ENCODE measurements at places on chromosomes 4 and X.

GRCh38 chr4:73929278-73929677, 52.5 kb downstream of the PF4 start:
- DNase-seq: no peak

DNA sequence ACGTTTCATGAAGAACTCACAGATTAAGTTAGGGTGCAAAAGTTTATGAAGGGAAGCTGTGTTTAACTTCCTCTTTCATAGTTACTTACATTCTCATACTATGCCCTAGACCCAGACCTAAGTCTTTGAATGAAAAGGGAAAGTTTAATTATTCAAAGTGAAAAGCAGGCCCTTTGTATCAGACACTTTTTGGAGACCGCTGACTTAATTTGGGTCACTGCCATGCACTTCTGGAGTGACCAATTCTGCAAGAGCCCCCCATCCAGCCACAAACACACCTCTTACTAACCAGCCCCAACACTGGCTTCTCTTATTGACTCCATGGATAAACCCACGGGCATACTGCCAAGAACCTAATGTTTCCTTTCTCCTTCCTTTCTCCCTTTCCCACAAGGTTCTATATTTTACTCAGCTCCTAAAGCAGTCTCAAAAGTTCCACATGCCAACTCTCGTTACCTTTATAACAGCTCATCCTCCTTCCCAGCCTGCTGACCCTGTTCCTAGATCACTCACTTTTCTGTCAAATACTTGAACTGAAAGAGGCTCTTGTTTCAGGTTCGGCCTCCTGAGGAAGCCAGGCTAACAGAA, 34.5 kb downstream of the ABCE1 start:
- no peak for DNase-seq

DNA sequence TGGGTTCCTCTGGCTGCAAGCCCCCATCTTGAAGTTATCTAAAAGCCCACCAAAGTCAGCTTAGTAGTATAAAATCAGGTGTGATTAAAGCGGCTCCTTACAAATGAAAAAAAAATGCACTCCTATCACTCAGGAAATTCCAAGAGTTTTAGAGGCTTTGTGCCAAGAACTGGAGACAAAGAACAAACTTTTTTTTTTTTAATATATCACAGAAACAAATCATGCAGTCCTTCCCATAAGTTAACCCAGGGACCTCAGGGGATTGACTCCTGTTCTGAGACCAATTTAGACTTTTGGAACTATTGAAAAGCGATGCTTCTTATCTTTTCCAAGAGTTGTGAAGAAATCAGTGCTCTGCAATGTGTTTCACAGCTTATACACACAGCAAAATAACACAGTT, 53.6 kb downstream of the HHIP start:
- DNase-seq: no peak

DNA sequence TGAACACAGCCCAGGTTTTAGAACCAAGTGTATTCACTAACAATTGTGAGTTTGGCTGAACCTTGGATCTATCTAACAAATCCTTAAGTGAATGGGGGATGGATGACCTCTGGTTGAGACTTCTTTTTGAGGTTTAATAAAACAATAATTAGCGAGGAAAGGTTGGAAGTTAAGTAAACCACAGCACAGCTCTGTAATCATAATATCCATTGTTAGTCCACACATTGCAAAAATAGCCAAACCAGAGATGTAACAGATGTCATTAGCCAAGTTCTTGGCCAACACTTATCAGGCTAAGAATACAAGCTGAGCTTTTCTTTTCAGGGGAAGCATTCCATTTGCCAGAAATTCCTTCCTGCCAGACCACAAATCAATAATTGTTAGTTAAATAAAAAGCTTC, 59.1 kb downstream of the FREM3 start:
- no peak for DNase-seq

- no peak for DNase-seq
Measured at GRCh38 chr4:106301393-106302061, 14.5 kb downstream of the TBCK start.

DNA sequence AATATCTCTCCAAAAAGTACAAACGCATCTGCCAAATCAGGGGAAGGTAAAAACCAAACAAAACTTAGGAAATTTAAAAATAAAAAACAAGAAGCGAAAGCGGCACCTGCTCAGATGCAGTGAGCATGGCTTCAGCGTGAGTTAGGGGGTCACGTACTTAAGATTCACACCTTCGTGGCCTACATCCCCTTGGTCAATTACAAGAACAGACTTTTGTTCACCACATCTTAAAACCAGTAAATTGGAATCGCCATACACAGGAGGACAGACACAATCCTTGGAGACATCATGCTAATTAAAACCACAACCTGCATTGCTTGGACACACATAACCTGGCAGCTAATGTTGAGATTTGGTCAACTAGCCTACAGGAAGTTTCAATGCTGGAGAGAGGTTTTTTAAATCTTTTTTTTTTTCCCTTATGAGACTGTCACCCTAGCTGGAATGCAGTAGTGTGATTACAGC, 12.5 kb upstream of the SEL1L3 start:
- DNase-seq: no peak

GRCh38 chr4:184359888-184360287, 114.5 kb downstream of the IRF2 start:
- no peak for DNase-seq

GRCh38 chrX:129744861-129745321, 6.1 kb downstream of the XPNPEP2 start:
- no peak for DNase-seq

GRCh38 chr4:99024481-99025275, 29.2 kb downstream of the METAP1 start:
- DNase-seq: no peak

GRCh38 chrX:44036336-44036735, 63.1 kb upstream of the NDP start:
- DNase-seq: no peak

DNA sequence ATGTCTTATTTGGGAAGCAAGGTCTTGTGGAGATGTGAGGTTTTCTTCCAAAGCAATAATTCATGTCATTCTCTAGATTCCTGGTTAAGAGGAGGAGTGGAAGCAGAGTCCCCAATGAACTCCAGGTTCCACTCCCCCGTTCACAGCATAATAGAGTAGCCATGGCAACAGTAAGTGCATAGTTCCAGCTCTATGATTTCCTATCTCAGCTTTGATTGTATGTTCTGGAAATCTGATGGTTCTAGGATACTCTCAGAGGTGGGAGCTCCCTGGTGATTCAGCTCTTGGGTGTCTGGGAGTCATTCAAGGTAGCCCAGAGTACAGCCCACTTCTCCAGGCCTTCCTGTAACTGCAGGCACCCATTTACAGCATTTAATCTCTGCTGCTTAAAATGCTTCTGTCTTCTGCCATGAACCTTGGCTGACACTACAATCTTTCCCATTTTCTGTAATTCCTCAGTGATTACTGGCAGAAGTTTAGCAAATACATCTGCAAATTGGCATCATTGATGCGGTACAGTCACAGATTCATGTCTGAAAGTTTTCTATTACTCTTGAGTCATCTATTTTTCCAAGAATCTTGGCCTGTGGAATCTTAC, 242.0 kb downstream of the MAPK10 start:
- DNase-seq: no peak

All from Panc1 (cell line).